Inflammatory macrophage treated with lipopolysaccharide for 4 hours (primary cell): ENCODE measurements at places on chromosomes 6 and 20.
A peak's percentile ranks its signal among the peaks of the same experiment; 100 is the strongest.

- DNase-seq: peak; percentile 29
Measured at GRCh38 chr6:166420351-166420750, 37.6 kb upstream of the MPC1 start.

GRCh38 chr20:39124064-39124463 lies 161.9 kb downstream of the DHX35 start:
- DNase-seq: no peak

- peak; percentile 82 for DNase-seq
Measured at GRCh38 chr6:142112451-142113061, 20.2 kb upstream of the GJE1 start.

DNA sequence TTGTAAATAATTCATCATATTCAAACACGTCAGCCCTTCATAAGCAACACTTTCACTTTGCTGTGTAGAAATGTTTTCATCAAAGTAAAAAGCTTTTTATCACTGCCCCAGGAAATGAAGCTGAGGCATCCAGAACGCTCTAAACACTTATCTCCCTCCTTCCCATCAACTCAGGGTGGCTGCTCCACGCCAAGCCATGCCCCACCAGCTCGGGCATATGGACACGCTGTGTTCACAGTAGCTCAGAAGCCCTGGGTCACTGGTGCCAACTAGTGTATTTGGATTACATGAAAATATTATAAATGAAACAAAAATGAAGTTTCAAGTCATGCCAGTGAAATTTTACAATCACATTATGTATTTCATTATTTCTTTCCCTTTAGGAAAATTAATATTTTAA lies 10.3 kb downstream of the PDE10A start:
- DNase-seq: no peak

GRCh38 chr20:7744411-7744810 lies 195.8 kb downstream of the HAO1 start:
- DNase-seq: no peak

GRCh38 chr6:64325093-64325492 lies 689.5 kb downstream of the PHF3 start:
- no peak for DNase-seq

DNA sequence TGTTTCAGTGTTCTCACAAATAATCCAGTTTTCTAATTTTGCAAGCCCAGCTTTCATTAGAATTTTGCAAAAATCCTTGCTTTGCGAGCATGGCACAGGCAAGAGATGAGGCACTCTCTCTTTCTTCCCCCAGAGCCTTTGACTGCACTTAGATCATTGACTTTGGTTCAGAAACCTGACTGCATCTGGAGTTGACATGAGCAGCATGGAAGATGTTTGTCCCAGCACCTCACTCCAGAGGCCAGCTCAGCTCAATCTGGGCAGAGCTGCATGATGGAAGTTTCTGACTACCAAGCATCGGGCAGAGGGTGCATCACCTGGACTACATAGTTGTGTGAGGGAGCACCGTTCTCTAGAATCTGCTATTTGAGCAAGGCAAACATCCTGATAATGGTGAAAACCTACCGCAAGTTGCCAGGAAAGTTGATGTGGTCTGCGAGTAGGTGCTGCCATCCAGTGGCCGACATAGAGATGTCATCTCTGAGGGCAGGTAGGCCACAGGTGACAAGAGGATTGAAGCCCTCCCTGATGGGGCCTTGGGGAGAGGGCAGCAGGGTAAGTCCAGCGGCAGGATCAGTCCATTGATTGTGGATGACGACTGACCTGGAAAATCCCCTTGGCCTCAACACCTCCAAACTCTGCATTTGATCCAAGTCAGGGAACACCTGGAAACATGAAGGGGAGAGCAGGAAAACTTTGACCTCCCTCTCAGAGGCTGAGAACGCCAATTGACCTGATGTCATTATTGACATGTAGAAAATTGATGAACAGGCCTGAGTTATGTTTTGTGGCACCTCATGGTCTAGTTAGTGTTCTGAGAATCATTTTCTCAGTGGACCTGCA lies 3.8 kb upstream of the LPA start:
- no peak for DNase-seq

- peak; percentile 90 for DNase-seq
Measured at GRCh38 chr6:106223300-106223930, 102.1 kb downstream of the ATG5 start.

GRCh38 chr20:59936409-59936808 lies 3.0 kb upstream of the SYCP2 start:
- no peak for DNase-seq

DNA sequence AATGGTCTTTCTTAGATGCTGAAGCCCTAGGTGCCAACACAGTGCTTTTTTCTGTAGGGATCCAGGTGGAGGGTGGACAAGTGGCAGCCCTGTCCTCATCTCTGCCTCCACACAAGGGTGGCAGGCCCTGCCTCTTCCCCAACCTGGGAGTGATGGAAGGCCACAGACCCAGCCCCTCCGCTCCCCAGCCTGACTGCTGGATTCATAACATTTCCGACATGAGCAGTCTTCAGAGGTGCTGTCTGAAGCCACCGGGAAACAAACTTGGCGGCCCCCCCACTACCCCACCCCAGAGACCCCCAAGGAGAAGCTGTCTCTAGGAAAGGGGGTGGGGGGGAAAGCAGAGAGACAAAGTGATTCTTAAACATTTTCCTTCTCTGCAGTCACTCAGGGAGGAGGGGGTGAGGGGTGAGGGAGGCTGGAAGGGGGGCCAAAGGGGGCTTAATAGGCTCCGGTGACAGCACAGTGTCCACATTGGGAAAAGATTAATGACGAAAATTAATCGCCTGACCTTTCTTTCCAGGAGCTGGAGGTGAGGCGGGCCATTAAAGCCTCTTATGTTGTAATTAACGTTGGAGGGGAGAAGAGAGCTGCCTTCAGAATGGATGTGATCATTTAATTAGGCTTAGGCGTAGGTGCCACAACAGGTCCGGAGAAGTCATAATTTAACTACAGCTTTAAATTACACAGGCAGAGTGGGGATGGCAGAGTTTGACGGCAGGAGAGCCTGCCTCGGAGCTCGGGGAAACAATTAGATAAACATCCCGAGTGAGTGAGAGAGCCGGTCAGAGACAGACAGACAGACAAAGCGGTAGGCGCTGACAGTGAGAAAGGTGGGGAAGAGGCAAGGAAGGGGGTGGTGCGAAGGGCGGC lies 76.8 kb upstream of the FOXP4 start:
- no peak for DNase-seq

GRCh38 chr20:22575087-22575721 lies 9.2 kb downstream of the FOXA2 start:
- DNase-seq: no peak

- peak; percentile 38 for DNase-seq
Measured at GRCh38 chr6:109240370-109241084, 141.7 kb downstream of the CD164 start.

GRCh38 chr6:167985911-167986595 lies 11.4 kb upstream of the KIF25 start:
- no peak for DNase-seq

DNA sequence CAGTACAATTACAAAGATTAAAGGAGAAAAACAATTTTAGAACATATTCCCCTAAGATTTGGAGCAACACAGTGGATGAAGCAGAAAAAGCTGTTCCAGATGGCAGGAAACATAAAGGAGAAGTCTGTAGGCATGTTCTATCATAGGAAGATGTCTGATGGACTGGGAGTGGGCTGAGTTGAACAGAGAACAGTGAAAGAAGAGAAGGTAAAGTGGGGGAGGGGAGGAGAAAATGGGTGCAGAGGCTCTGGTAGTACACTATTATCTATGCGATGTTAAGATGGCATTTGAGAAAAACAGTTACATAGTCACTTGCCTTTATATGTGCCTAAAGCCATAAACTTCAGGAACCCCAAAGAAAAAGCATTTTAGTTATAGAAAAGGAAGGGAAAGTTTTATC lies 4.2 kb upstream of the PHIP start:
- DNase-seq: no peak

DNA sequence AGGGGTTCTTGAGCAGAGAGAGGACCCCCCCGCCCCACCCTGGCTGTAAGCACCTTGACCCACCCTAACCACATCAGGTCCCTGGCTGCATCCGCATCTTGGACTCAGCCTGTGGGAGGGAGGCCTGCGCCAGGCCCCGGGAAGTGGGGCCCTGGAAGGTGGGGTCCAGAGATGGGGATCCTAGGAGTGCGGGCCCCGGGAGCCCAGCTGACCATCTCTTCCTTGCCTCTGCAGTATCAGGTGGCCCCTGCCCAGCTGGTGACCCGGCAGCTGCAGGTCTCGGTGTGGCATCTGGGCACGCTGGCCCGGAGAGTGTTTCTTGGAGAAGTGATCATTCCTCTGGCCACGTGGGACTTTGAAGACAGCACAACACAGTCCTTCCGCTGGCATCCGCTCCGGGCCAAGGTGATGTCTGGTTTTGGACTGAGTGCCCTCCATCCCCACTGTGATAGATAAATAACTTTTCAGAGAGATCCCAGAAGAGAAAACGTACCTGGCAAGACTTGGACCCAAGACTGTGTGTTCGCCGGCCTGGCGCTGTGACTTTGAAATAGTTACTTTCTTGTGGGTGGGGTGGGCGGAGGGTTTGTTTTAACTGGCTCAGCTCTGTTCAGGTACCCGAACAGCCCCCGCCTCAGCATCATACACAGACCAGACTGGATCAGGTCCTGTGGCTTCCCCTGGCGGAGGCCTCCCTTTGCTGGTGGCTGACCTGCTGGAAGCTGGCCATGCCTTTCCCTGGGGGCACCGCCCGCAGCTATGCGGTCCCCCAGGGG lies 62.0 kb downstream of the EZR start:
- no peak for DNase-seq

DNA sequence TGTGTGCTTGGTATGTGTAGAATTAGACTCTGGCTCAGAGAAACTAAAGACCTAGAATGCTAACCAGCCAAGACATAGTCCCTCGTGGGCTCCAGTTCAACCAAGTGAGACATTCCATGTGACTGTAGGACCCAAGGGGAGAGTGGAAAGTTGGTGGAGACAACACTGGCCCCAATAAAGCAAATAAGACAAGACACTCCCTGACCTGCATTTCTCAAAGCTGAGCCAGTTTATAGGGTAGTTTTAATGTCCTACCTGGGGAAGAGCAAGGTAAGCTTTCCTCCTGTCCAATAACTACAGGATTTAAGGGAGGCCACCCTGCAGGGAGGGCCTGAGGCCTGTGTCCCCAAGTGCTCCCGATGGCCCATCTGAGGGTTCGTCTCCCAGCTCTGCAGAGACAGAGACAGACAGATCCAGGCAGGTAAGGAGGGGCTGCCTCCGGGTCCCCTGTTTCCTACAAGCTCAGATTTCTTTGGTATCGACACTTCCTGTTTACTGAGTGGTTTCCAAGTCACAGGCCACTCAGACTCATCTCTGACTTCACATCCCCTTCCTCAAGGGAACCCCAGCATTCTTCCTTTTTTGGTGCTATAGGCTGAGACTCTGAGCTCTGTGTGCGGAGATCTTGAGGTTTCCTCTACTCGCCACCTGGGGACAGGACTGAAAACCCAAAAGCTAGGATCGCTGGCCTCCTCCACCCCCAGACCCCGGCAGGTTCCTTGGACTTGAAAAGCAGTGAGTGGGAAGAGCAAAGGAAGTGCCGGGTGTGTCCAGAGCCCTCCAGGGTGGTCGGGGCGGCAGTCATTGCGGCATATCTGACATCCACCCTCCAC lies 92.4 kb downstream of the PRND start:
- peak; percentile 89 for DNase-seq

DNA sequence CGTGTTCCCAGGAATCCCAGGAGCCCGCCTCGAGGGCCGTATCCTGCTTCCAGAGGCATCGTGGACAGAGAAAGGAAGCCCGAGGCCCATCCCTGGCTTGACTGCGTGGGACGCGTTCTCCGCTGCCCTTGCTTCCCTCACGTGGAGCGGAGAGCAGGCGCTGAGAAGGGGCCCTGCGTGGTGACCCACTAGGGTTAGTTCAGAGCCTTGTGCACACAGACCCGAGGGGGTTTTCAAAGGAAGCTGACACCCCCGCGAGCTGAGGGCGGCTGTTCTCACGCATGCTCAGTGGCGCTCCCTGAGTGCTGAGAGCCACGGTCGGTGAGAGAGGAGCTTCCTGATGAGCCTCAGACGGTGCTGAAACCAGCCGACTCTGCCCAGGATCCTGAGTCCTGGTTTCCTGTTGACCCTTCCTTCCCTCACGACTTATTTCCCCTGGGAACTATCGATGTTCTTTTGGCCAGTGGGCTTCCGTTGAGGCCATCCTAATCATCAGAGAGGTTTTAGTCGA lies 28.9 kb upstream of the CCR6 start:
- DNase-seq: peak; percentile 40

GRCh38 chr6:35023091-35024000 lies 117.8 kb downstream of the TCP11 start:
- DNase-seq: no peak

DNA sequence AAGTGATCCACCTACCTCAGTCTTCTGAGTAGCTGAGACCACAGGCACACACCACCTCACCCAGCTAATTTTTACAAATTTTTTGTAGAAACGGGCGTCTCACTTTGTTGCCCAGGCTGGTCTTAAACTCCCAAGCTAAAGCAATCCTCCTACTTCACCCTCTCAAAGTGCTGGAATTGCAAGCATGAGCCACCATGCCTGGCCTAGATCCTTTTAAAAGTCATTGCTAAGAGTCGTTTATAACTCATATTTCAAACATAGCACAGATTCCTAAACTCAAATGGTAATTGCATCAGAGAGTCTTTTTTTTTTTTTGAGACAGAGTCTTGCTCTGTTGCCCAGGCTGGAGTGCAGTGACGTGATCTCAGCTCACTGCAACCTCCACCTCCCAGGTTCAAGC lies 7.7 kb upstream of the SAMHD1 start:
- DNase-seq: no peak

DNA sequence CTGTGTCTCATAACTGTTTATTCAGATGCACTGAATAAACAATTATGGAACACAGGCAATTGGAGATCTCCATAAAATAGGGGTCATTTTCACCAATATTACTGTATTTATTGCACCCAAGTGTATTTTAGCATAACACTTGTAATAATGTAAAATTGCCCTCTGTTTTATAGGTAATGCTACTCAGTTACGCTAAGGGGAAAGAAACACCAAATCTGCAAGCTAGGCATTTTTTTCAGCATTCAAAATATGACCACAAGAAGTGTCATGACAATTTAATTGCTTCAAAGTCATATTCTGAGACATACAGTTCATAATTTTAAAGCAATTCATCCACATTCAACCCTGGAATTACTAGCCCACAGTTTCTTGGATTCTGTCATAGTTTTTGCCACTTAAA lies 643.2 kb upstream of the NOX3 start:
- no peak for DNase-seq

GRCh38 chr6:137867685-137868509 lies 838 bp downstream of the TNFAIP3 start:
- peak; percentile 73 for DNase-seq
